ENCODE measurements at places on chromosomes 12 and 14.

GRCh38 chr14:102975662-102976061 is 53.2 kb downstream of the AMN start:
- DNase-seq: no peak

DNA sequence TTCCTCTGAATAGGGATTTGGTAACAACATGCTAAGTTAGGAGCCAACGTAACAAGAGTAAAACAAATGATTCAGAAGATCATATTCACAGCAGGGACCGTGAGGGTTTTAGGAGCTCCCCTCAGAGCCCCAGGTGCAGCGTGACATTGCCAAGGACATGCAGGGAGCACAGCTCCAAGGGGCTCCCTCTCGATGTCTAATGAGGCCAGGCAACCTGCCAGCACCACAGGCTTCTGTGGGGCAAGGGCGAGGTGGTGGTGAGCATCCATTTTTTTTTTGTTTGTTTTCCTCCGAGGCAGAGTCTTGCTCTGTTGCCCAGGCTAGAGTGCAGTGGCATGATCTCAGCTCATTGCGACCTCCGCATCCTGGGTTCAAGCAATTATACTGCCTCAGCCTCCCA is 95.1 kb upstream of the PTPRB start:
- DNase-seq: no peak

DNA sequence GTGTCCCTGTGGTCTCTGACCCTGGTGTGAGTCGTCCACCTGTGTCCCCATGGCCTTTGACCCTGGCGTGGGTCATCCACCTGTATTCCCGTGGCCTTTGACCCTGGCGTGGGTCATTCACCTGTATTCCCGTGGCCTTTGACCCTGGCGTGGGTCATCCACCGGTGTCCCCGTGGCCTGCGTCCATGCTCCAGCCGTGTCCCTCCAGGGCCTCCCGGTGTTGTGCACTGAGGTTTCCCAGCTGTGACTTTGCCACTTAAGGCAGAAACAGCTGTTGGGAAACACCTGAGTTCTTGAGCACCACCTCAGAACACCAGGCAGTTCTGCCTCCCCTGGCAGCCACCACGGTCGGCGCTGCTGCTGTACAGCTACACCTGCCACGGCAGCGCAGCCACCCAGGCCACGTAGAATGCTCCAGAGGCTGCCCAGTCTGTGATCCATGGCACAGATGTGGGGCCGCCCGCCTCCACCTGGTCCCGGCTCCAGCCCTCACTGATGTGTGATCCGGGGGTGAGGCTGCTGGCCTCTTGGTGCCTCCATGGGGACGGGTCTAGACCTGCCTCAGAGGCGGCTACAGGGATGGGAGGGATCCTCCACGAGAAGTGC is 69.1 kb upstream of the GALNT9 start:
- no peak for DNase-seq

GRCh38 chr14:39807271-39807670 is 375.0 kb upstream of the FBXO33 start:
- no peak for DNase-seq

- DNase-seq: peak; percentile 16
Measured at GRCh38 chr14:59359431-59360124, 105.6 kb downstream of the GPR135 start.

GRCh38 chr12:131138638-131139362 is 185.1 kb downstream of the ADGRD1 start:
- DNase-seq: no peak

Data from GM23248 (cell line).